AG04450 (cell line): ENCODE measurements at places on chromosomes 3 and 15.

DNA sequence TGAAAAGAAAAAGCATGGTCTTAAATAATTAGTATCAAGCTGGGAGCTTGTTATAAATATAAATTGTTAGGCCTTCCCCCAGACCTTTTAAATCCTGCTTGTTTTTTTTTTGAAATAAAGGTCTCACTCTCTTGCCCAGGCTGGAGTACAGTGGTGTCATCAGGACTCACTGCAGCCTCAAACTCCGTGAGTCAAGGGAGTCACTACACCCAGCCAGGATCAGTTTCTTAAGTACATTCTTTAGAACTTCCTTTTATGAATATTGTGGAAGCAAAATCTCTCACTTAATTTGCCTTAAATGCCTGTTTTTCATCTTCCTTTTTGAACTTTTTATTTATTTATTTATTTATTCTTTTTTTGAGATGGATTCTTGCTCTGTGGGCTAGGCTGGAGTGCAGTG, 20.8 kb upstream of the DENND4A start:
- no peak for DNase-seq

- DNase-seq = no peak
These were observed 40.2 kb downstream of the SLMAP start for GRCh38 chr3:57796261-57796660.

DNA sequence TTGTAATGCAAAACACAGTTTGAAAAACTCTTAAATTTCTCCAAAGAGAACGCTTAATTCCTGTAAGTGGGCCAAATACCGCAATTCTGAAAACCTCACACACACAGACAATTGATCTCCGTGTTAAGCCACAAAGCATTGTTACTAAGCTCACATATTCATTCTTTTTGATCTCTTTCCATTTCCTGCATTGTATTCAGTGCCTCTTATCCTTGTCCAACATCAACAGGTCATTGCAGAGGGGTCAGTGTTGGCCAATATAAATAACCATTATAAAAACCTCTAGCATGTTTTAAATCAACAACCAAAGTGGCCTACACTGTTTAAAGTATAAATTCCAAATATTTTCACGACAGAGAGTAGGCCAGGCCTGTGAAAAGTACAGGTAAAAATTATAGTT, 171.1 kb downstream of the PDZRN3 start:
- DNase-seq = no peak

- DNase-seq = no peak
These were observed 32.0 kb downstream of the WWTR1 start for GRCh38 chr3:149625795-149626194.

DNA sequence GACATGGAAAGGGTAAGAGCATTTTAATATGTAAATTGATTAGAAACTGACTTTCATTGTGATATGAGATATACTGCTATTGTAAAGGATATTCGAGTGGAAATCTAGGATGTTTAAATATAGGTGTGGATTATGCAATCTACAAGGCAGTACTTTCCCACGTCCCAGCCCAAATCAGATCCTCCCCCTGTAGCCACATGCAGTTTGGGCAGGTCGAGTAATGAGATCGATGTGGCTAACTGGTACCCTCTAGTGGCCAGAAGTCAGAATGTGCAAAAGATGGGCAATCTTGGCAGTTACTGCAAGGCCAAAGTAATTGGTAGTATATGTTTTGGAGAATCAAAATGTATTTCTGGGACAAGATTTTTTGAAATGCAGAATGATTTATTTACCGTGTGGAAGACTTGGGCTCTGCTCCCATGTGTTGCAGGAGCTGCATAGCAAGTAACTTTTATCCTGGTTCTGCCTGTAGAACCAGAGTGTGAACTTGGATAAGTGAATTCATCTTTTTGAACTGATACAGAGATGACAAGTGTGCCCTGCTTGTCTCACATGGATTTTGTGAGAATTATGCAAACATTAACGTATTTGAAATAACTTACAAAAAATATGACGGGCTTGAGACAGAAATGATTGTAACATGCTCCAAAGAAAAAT, 94.5 kb upstream of the ADAMTSL3 start:
- DNase-seq = peak; percentile 30

GRCh38 chr15:87967951-87968350, 288.6 kb downstream of the NTRK3 start:
- no peak for DNase-seq
